ENCODE measurements at places on chromosomes 3 and 15.

- no peak for DNase-seq
These were observed 315.4 kb upstream of the RASGRP1 start for GRCh38 chr15:38879909-38880471.

GRCh38 chr15:31200735-31201151 is 99.2 kb upstream of the TRPM1 start:
- no peak for DNase-seq

- no peak for DNase-seq
These were observed 79.3 kb upstream of the LMOD3 start for GRCh38 chr3:69201658-69202057.

GRCh38 chr3:86978111-86978551 is 12.8 kb downstream of the VGLL3 start:
- no peak for DNase-seq

DNA sequence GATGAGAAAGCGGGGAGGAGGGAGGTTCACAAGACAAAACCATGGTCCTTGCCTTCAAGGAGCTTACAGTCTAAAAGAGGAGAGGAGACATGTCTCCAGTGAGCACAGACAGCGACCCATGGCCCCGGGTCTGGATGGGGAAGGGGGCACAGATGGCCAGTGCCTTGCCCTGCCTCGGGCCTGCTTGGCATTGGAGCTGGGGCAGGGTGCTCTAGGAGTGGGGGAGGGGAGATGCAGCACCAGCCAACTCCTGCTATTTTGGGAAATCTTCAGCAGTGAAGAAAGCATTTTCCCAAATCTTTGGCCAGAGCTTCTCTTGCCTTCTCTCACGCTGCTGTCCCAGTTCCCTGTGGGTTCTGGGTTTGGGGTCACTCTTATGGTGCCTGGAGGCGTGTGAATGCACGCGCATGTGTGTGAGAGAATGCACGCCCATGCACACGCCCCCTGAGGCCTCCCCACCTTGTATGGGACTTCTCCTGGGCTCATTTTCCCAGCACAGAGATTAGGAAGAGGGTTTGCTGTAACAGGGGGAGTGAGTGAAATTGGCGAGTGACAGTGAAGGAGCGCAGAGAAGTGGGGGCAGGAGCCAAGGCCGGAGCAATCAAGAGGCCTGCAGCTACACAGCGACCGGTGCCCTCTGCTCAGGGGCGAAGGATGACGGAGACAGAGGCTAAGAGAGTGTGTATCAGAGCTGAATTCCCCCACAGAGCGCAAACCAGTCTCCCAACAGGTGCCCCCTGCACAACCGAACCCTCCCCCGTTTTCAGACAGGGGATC is 71.5 kb downstream of the SEMA5B start:
- DNase-seq = no peak

GRCh38 chr3:127196466-127197299 is 3.8 kb downstream of the PRR23E start:
- DNase-seq = no peak

DNA sequence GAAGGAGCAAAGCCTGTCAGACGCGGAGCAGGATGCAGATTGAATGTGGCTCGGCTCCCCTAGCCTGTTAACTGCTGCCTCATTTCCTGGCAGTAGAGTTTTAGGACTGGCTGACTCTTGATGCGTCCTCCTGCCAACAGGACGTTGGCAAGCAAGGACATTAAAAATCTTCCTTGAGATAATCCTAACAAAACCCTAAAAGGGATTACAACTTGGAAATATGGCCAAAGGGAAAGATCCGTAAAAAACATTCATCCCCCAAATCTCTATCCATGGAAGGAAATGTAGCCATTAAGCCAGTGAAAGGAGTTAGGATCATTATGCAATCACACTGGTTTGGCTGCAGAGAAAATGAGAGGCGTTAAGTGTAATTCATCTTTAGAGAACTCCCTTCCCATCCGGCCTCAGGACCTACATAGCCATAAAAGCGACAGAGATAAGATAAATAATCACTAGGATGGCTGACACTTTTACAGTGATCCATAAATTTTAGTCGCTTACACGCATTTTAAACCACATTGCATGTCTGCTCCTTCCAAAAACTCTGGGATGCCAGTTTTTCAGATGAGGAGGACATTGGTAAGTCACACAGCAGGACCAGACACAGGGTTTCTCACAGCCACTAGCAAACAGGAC is 44.5 kb upstream of the C3orf80 start:
- no peak for DNase-seq

- DNase-seq = no peak
These were observed 18.7 kb downstream of the LYSMD2 start for GRCh38 chr15:51718746-51719145.

DNA sequence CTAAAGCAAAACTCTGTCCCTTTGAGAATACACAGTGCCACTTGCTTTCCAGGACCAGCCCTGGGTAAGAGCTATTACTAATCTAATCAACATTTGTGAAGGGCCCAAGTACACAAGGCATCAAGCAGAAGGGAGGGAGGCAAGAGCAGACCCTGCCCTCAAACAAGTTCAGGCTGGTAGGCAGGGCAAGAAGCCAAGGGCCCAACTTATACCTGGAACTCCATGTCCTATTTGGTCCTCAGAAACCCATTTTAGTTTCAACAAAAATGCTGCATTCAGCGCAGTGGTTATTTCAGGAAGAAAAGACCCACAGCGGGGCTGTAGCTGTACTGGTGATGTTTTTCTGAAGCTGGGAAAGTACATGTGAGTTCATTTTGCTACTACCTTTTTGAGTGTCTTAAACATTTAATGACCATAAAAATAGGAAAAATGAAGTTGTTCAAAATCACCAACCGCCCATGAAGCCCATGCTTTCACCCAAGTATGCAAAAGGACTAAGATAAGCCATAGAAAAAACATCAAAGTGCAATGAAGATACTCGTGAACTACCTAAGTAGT is 2.8 kb downstream of the RPS17 start:
- DNase-seq = no peak

GRCh38 chr3:184155644-184156521 is 706 bp downstream of the DVL3 start:
- DNase-seq = no peak

DNA sequence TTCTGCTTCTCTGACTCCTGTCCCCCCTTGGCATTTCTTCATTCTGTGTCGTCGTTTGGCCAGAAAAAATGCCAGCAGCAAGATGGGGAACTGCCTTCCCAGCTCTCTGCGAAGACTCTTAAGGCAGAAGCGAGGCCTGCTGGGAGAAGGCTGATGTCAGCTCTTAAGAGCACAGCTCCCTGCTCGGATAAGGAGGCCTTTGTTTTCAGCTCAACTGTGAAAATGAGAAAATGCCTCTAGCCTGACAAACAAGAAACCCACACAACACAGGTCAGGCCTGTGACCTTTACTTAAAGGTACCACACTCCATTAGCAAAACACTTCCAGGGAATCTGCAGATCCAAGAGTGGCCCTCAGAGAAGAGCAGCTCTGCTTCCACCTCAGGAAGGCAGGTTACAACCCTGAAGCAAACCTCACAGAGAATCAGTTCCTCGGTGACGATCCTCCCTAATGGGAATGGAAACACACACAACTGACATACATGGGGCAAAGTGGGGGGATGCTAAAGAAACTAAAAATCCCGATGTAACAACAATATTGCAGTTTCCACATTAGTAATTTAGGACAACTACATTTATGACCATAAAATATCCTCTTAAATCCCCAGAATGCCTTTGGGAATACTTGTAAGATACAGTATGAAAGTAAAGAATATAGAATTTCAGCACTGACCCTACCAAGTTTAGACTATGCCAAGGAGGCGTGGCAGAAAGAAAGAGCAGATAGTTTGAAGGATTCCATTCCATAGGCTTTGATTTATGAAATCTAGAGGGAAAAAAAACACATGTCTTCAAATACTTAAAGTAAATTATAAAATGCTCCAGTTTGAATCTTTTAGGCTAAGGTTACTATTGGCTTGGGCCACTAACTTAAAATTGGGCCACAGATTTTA is 52.1 kb downstream of the VGLL4 start:
- peak; percentile 56 for DNase-seq

DNA sequence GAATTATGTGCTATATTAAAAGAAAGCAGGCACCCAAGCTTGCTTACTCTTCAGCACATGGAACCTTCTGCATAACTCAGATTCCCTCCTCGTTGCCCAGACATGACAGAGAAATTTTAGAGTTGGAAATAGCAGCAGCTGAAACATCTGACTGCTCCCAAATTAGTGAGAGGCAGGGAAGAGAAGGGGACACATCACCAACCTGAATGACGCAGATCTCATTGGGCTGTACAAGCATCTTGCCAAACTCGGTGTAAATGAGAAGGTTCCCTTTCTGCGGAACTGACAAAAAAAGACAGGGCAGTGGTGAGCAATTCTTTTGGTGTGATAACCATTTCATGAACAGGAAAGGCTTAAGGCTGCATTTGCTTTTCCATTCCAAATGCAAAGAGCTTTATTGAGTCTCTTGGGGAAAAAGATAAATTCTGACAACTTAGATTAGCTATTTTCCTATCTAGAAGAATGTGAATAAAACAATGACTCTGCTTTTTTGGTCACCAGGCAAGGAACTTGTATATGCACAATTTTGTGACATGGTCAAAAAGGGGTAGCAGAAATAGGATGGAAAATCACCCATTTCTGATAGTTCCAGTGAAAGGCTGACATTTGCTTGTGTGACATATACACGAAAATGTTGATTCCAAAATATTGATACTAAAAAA is 35.1 kb downstream of the HGD start:
- DNase-seq = no peak

- no peak for DNase-seq
These were observed 63.3 kb downstream of the DOCK3 start for GRCh38 chr3:50737906-50738598.

GRCh38 chr15:38324939-38325647 is 72.5 kb downstream of the SPRED1 start:
- DNase-seq = no peak

DNA sequence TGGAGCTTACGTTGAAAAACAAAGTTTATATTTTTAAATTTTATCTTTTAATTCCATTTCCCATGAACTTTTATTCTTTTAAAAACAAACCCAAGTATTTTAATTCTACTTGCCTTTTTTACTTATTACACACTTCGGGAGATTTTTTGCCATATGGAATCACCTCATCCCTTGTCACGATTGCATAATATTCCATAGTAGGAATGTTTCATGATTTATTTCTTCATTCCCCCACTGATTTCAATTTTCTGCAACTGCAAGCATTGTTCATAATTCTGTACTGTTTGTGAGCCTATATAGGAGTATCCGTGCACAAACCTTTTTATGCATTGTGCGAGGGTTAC is 574 bp upstream of the SLC25A36 start:
- DNase-seq = no peak

DNA sequence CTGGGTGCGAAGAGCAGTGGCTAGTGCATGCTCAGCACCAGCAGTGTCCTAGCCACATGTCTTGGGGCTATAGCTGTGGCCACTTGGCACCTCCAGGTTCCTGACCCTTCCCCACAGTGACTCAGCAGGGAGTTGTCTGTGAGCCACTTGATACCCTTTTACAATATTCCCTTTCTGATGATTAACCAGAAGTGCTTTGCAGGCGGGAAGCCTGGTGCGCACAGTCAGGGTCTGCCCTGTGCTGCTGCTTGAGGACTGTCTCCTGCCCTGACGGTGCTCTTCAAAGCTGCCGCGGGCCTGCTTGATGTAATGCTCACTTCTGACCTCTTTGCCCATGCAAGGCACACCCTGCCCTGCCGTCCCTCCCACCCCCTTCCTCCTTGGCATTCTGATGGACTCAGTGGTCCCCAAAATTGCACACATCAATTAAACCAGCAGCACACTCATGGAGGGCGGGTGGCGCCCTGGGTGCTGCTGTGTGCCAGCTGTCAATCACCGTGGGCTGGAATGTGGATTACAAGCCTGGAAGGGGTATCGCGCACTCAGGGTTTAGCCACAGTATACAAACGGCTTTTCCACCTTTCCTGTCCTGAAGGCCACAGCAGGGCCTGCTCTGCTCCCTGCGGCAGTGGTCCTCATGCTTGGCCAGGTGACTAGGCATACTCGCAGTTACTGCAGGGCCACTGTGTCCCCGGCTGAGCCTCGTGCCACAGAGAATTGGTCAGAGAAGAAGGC is 40.9 kb upstream of the PCSK6 start:
- DNase-seq = no peak

DNA sequence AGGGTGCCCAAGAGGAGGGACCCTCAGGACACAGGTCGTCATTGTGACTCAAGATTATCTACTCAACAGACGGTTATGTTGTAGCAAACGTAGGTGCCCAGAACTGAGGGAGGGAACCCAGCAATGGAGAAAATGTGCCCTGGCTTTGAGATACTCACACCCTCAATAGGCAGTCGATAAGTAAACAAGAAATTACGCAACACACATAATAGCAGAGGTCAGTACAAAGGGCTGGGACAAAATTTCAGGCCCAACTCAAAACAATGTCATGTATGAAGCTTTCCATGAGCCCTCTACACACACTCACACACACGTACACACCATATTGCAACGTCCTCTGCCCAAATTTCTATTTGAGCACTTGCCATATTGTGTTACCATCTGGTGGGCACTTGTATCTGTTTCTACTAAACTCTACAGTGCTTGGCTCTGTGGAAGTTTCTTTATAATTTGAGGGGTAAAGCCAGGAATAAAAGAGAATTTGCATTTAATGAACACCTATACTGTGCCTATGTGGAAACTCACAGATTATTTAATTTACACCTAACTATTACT is 114.6 kb upstream of the TRIM42 start:
- DNase-seq = no peak

GRCh38 chr3:136018876-136019275 is 53.3 kb downstream of the PPP2R3A start:
- no peak for DNase-seq

GRCh38 chr3:35761311-35761710 is 122.0 kb downstream of the ARPP21 start:
- no peak for DNase-seq

- DNase-seq = no peak
These were observed 2.4 kb downstream of the SIAH2 start for GRCh38 chr3:150760431-150761200.

DNA sequence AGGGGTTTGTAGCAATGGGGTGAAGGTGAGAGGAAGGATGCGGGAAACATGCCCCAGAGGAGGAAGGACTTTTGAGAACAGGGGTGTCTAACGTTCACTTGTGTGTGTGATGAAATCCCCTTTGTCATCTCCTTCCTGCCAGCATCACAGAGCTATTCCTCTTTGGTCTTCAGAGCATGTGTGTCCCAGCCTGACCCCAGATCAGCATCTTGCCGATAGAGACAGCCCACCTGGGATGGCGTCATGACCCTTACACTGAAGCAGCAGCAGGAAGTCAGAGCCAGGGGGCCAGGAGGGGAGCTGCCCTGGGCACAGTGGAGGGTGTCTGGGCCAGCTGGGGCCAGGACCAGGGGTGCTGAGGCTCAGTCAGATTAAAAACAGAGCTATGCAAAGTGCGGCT is 29.9 kb upstream of the GRIP2 start:
- no peak for DNase-seq

DNA sequence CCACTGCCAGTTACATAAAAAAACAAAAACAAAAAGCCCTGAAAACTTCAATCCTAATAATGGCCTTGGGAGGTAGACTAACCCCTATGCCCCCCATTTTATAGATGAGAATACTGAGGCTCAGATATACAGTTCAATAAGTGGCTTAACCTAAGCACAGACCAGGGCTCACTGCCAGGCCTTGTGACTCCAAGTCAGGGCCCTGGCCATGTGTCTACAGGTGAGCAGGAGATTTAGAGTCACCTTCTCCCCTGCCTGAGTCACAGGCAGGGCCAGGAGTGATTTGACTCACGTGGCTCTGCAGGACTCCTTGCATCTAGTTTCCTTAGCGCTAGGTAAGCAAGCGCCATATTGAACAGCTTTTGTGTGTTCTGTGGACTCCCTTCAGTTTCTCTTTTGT is 98.6 kb upstream of the ETV5 start:
- no peak for DNase-seq

All from NCI-H187 treated with DMSO at 0.1 percent for 48 hours (cell line).